ENCODE measurements at places on chromosomes 7 and 10.

GRCh38 chr7:150895809-150896208, 43.5 kb downstream of the AOC1 start:
- DNase-seq, result no peak

- DNase-seq, result peak; percentile 86
These were observed 20.2 kb upstream of the BAIAP2L1 start for GRCh38 chr7:98420966-98421612.

- DNase-seq, result no peak
These were observed 408.4 kb downstream of the PARD3 start for GRCh38 chr10:34406463-34407323.

- DNase-seq, result no peak
These were observed 5.7 kb downstream of the TMEM243 start for GRCh38 chr7:87213811-87214210.

GRCh38 chr7:101125989-101126650, 784 bp upstream of the SERPINE1 start:
- no peak for DNase-seq

DNA sequence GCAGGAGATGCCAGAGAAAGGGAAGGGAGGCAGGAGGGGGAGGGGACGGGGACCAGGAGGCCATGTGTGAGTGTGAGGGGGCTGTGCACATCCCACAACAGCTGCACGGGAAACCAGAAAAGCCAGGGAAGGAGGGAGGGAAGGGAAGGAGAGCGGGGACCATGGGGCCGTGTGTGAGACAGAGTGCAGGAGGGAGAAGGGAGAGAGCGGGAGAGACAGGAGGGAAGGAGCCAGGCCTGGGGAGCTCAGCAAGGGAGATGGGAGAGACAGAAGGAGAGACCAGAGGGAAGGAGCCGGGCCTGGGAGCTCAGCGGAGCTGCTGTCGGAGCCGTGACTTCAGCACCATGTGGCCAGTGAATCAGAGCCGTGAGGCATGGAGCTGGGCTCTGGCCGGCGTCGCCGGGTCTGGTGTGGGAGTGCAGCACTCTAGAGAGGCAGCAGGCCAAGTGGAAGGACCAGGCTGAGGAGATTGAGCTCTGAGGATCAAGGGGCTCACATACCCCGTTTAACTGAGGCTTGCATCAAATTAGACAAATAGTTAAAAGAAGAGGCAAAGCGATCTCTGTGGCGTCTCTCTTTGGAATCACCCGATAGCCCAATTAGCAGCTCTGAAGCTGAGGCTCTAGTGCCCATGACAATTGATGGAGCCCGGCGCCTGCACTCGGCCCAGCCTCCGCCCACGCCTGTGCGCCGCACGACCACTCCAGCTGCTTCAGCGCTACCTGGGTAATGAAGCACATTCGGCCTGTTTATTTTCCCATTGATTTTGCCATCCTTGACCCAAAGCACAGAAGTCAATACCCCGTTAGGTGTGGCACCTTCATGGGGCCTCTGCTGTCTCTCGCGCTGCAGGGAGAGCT, 150.4 kb downstream of the MAD1L1 start:
- DNase-seq, result no peak

DNA sequence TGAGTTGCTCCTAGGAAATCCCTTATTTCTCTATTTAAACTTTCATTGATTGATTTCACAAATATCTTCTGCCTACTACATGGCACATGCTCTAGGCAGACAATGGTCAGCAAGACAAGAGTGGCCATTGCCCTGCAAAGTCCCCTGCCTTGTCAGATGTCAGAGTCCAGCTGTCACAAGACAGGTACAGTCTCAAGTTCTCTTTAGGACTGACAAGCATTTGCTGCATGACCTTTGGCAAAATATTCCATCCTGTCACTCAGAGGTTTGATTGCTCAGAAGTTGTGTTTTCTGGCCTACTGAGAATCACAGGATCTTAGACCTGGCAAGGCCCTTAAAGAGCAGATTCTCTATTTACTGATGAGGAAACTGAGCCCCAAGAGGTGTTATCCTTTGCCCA, 322.3 kb upstream of the NFE2L3 start:
- no peak for DNase-seq

GRCh38 chr10:76429368-76430060, 998.1 kb downstream of the LRMDA start:
- DNase-seq, result no peak

- DNase-seq, result no peak
These were observed 135.0 kb downstream of the STRA8 start for GRCh38 chr7:135368416-135369186.

GRCh38 chr7:38902449-38902848, 6.5 kb downstream of the VPS41 start:
- DNase-seq, result no peak

DNA sequence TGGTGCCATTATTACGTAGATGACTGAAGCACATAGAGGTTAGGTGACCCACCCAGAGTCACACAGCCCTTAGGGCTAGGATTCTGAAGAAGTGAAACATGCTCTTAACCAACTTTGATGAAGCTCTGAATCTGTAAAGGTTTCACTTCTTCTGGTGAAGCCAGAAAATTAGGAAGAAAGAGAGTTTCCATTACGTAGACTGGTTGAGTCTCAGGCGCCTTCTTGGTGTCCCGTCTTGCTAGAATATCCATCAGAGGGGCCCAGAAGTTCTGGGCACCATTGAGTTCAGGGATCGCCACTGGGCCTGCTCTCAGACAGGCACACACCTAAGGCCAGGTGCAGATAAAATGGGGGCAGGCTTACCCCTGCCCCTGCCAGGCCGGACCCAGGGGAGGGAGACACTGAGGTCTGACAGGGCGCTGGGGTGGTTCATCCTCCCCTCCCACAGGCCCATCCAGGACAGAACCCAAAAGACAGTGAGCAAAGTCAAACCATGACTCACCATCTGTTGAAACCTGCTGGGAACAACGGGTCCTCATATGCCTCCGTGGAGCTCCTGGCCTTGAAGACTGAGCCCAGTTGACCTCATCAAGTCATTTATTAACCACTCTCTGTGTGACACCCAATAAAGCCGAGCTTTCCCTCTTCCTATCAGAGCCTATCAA, 33.2 kb downstream of the DRGX start:
- no peak for DNase-seq

DNA sequence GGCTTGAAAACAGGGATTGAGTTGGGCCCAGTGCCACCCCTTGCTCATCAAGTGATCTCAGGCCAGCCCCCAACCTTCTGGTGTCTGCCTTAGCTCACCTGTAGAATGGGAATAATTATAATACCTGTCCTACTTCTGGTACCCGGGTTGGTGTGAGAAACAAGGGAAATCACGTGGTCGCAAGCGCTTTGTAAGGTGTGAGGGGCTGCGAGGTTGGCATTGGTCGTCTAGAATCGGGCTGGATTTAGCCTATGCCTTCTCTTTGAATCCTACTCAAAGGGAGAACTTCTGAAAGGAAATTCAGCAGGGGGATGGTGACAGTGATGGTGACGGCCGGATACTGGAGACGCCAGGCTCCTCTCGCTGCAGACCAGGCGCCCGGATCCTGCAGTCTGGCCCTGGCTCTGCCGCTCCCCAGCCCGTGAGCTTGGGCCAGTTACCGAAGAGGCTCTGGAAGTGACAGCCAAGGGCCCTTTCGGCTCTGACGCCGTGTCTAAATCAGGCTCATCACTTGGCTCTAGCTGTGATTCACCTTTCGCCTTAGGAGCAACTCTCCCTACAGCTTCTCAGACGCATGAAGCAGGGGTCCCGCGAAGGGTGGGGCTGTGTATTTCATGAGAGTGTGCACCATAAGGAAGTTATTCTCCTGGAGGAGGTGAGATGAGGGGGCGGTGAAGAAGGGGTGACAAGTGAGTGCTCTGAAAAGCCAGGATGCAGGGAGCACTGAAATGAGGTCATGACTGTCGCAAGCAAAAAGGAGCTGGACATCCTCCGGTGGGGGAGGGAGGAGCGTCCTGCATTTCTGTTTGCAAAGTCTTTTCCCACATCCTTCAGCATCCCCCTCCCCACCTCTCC, 4.0 kb upstream of the CREB5 start:
- DNase-seq, result no peak

GRCh38 chr10:90751107-90751997, 106.5 kb downstream of the HTR7 start:
- DNase-seq, result no peak

- peak; percentile 86 for DNase-seq
These were observed 717 bp downstream of the CNPY4 start for GRCh38 chr7:100119970-100120732.

GRCh38 chr10:44966129-44966815, 6.7 kb downstream of the RASSF4 start:
- peak; percentile 49 for DNase-seq

DNA sequence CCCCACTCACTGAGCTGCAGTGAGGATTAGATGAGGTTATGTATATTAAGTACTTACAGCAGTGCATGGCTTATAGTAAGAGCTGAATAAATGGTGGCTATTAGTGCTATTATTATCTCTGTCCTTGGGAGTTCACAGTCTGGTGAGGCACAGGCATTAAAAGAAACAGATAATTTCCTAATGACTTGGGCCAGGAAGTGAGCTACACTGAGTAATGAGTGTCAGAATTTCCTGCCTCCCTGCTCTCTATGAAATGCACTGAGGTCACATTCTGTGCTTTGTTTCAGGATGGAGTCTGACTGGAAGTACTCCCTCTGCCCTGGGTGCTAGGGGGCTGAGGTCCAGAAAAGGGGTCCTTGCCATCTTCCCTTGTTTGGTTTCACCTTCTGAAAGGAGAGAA, 48.7 kb upstream of the LOXL4 start:
- DNase-seq, result no peak

GRCh38 chr7:31047313-31048146, 4.6 kb upstream of the ADCYAP1R1 start:
- DNase-seq, result no peak

GRCh38 chr7:156472267-156472666, 168.3 kb upstream of the RNF32 start:
- no peak for DNase-seq

- no peak for DNase-seq
These were observed 130.1 kb upstream of the EGR2 start for GRCh38 chr10:62946278-62946677.

- DNase-seq, result no peak
These were observed 29.7 kb downstream of the HIF1AN start for GRCh38 chr10:100565206-100565985.

DNA sequence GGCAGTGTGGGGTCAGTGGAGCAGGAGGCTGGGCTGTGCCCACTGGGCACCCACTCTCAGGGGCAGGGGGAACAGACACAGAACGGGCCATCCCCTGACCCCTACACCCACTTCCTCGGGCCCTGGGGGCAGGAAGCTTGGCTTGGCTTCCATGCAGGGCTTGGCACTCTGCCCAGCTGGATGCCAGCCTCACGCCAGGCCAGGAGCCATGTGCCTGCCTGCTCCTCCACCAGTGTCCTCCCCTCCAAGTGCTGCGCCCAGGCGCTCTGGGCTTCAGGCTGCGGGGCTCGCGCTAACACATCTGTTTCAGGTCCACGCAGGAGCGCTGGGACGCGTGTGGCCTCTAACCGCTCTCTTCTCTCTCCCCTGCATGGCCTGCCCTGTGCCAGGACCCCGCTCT, 12.7 kb downstream of the LDB3 start:
- DNase-seq, result no peak

DNA sequence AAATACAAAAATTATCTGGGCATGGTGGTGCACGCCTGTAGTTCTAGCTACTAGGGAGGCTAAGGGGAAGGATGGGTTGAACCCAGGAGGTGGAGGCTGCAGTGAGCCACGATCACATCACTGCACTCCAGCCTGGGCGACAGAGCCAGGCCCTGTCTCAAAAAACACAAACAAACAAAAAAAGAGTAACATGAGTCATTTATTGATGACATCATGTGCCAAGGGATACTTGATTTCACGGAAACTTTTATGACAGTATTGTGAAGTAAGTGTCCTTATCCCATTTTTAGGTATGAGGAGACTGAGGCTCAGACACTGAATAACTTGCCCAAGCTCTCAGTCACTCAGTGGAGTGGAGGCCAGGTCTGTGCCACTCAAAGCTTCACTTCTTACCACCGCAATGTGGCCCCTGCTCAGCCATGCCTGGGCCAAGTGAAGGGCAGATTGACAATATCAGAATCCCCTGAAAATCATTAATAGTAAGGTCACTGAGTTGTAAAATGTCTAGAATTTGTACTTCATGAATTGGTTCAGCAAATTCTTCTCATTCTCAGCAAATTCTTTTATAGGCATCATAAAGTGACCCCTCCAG, 36.5 kb downstream of the EMX2 start:
- no peak for DNase-seq

GRCh38 chr7:135932131-135932530, 45.0 kb downstream of the MTPN start:
- DNase-seq, result no peak

- DNase-seq, result peak; percentile 44
These were observed 9.1 kb downstream of the ZMIZ2 start for GRCh38 chr7:44757739-44758138.

DNA sequence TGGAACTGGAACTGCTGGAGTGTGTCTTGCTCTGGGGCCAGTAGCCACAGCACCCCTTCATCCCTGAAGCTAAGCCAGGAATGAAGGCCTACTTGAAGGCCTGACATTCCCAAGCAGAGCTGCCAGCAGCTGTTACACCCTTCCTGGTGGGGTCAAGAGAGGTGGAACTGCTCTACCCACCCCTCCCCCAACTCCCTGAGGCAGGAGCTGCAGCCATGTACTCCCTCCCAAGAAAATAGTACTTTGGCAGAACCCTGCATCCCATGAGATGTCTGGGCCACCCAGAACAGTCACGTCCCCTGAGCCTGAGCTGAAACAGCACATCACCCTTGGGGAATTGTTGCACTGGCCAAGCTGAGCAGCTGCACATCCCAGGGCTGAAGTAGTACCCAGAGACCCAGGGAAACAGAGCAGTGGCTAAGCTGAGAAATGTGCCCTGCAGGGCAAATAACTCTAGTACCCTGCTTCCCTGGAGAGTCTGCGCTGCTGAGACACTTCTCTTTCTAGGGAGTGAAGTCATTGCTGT, 63.4 kb upstream of the PLA2G12B start:
- no peak for DNase-seq

GRCh38 chr7:20744954-20745446, 41.7 kb downstream of the SP8 start:
- DNase-seq, result no peak

GRCh38 chr7:46233585-46234329, 312.7 kb upstream of the IGFBP3 start:
- no peak for DNase-seq

DNA sequence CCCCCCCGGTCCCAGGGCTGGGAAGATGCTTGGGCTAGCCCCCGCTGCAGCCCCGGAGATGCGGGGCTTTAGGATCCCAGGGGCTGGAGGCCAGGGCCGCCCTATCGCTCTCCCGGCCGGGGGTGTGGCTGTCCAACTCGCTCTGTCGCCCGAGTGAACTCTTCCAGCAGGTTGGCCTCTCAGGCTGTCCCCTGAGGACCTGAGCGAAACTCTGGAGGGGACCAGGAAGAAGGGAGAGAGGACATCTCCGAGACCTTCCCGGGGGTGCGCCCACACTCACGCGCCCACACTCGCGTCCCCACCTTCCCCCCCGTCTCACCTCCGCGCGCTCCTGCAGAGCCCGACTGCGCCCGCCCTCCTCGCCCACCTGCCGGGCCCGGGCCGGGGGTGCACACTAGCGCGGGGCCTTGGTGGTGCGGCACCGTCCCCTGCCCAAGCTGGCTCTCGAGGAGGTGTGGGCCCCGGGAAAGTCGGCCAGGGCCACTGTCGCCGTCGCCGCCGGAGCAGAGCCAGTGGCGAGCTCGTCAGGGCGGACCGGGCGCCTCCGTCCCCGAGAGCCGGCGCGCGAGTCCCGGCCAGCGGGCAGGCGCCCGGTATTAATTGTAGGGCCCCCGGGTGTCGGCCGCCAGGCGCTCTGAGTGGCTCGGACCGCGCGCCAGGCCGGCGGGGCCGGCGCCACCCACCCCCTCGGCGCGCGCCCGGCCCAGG, 101.7 kb upstream of the SVIL start:
- DNase-seq, result peak; percentile 88

- DNase-seq, result no peak
These were observed 227.1 kb downstream of the TEX36 start for GRCh38 chr10:125455855-125456254.
